Stimulated activated CD4-positive, alpha-beta T cell treated with anti-CD3 and anti-CD28 coated beads, TNF-alpha, amount 100 ng/mL, for 48 hours (primary cell): ENCODE measurements at places on chromosomes 6 and 20.

- DNase-seq: no peak
Observed at GRCh38 chr6:21241231-21242130, 352.1 kb upstream of the SOX4 start.

DNA sequence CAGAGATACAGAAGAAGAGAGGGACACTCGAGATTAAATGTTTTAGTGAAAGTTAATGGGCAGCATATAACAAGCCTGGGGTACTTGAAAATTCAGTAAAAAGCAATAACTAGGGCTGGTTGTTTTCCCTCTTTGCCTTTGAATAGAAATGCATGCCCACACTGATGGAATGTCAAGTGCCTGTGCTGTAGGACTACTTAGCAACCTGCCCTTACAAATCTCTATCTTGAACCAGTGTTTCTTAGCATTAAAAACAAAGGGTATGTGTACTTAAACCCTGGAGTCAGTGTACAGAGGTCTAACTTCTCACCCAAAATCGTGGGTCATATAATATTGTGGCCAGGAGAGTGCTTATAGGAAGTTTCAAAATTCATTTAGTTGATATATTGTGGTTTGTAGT is 37.1 kb downstream of the RNF144B start:
- no peak for DNase-seq

- no peak for DNase-seq
Observed at GRCh38 chr6:150263765-150264404, 104.9 kb upstream of the IYD start.

DNA sequence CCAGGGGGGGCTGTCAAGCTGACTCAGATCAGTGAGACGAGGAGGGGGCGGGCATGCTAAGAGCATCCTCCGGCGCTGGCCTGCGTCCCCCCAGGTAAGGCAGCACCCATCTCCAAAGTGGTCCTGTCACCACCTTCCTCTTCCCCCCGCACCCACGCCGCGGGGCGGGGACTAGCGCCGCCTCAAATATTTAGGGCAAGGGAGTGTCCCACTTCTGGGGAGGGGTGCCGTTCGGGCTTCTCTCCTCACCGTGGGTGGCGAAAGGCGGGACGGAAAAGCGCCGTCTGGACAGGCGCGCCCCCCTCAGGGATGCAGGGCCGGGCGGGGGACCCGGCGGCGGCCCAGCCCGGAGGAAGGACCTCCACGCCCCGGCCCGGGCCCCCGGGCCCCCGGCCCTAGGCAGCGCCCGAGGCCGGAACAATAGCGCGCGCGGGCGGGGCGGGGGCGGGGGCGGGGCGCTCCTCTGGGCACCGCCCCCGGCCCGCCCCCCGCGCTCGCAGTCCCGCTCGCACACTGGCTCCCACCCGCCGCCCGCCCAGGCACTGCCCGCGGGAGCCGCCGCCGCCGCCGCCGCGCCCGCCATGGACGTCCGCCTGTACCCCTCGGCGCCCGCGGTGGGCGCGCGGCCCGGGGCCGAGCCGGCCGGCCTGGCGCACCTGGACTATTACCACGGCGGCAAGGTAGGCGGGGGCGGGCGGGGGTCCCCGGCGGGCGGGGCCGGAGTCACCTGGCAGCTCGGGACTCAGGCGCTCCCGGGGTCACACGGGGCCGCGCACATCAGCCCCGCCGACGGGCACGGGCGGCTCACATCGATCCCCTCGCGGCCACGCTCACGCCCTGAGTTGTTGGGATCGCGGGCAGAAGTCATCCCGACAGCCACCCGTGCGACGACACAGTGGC is at the start of gene TOX2:
TSS of gene TOX2 (plus strand) at position 542 of the 900 bp plus-strand sequence. CDS start at position 582, 40 bp downstream.
- DNase-seq: no peak

DNA sequence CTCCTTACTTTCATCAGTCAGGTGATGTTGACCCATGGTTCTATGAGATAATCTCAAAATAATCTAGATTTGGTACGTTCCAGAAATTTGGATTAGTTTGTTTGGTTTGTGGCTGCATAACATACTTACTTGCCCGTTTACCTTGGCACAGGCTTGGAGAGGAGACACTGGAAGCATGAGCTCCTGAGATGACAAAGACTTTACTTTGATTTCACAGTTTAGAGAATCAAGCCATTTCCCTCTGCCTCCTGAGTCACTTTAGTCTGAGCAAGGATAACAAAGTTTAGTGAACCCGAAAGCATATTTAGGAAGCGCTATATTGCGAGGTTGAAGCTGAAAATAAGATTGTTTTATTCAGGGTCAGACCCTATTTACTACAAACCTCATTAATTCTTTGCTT is 643.4 kb downstream of the QKI start:
- no peak for DNase-seq

- no peak for DNase-seq
Observed at GRCh38 chr20:1741309-1742048, 83.9 kb upstream of the SIRPG start.

DNA sequence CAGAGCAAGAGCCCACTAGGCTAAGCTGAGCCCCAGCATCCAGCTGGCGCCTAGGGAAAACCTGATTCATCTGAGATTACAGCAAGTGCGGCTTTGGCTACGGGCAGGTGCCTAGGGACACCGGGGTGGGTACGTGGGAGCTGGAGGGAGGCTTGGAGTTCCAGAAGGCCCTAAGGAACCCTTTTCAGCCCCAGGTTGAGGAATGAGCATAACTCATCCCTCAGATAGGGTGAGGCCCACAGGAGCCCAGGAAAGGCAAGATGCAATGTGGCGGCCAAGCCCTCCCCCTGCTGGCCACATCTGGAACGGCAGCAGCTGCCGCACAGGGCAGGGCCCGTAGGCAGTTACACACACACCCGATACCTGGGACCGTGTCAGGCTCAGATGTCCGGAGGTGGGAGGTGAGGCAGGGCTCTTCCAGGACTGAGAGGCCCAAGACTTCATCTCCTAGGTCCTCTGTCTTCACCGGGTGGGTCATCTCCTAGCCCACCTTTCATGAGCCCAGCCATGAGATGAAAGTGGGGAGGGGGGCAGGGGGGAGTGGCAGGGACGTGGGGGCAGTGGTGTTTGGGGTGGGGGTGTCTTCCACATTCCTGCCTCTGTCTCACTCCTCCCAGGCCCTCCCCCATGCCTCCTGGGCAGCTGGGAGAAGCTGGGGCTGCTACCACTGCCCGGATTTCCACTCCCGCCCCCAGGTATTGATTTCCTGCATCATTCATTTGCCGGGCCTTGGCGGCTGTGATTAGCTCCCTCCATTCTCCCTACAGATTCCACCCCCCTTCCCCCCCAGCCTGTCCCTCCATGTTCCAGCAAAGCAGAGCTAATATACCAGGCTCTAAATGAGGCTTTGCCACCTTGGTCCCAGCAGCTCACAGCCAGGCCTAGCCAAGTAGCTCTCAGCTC is 5.5 kb downstream of the MDGA1 start:
- peak; percentile 60 for DNase-seq

- no peak for DNase-seq
Observed at GRCh38 chr20:57749131-57749690, 39.4 kb upstream of the PMEPA1 start.

GRCh38 chr6:166197361-166197760 is 29.7 kb upstream of the TBXT start:
- no peak for DNase-seq

- DNase-seq: no peak
Observed at GRCh38 chr20:57440678-57441509, 49.7 kb downstream of the RBM38 start.

DNA sequence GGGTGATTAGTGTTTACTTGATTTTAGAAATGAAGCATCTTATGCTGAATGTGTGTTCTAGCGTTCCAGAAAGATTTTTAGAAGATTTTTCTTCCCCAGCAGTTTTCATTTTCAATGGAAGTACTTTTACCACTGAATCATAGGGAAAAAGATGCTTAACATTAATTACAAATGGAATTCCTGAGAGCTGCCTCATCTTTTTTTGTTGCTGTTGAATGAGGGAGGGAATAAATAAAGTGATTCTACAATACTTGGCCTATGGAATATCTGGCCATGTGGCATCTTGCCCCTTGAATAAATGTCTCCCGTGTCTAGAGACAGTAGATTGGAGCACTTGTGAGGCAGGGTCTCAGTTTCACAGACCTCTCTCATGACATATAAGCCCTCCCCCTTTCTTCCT is 44.1 kb upstream of the SLC22A1 start:
- no peak for DNase-seq

- DNase-seq: no peak
Observed at GRCh38 chr6:51153109-51153508, 334.4 kb downstream of the TFAP2B start.

DNA sequence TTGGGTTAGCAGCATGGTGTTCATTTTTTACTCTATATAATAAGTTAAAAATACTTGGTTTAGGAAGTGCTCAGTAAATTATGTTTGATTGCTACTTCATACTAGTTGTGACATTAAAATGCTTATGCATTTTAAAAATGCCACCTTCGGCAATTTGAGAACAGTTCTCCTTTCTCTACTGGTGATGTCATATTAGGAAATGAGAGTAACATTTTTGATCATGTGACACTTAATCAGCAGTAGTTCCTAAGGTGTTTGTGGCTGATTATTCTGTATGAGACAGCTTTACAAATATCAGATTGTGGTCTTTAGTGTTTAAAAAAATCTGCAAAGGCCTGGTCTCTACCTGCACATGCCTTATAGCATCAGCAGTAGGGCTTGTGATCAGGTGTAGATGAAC is 4.4 kb downstream of the GZF1 start:
- DNase-seq: no peak
